ENCODE measurements at places on chromosomes 11 and 22.
A peak's percentile ranks its signal among the peaks of the same experiment; 100 is the strongest.

GRCh38 chr22:22178992-22179391, 65.6 kb upstream of the VPREB1 start:
- DNase-seq: no peak

GRCh38 chr11:66728038-66728692, 851 bp downstream of the SPTBN2 start:
- no peak for DNase-seq

DNA sequence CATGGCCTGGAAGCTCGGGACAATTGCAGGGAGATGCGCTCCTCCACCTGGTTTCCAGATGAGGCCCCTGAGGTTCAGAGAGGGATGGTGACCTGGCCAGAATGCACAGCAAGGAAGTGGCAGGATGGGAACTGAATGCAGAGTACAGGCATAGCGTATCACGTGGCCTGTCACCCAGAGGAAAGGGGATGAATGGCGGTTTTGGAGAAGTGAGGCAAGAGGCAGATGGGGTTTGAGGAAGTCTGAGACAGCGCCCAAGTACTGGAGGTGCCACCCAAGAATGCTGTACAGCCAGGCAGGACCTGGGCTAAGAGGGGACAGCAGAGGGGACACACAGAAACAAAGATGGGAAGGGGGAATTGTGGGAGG, 4.9 kb downstream of the RAB3IL1 start:
- no peak for DNase-seq

- no peak for DNase-seq
These were observed 28.8 kb upstream of the ETS1 start for GRCh38 chr11:128616161-128616560.

DNA sequence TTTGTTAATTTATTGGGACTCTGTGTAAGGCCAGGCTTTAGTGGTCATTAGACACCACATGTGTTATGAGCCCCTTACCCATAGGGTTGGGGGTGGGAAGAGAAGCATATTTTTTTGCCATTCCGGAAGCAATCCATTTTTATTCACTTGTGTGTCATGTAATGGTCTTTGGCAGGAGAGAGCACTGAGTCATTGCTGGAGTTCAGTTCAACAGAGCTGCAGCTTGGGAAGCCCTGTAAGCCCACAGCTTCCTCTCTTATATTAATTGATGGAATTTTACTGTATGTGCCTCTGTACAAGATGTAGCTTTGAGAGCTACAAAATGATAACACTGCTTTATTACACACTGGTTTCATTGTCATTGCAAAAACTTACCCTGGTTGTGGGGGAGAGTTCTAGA, 177.3 kb upstream of the SORL1-AS1 start:
- DNase-seq: no peak

DNA sequence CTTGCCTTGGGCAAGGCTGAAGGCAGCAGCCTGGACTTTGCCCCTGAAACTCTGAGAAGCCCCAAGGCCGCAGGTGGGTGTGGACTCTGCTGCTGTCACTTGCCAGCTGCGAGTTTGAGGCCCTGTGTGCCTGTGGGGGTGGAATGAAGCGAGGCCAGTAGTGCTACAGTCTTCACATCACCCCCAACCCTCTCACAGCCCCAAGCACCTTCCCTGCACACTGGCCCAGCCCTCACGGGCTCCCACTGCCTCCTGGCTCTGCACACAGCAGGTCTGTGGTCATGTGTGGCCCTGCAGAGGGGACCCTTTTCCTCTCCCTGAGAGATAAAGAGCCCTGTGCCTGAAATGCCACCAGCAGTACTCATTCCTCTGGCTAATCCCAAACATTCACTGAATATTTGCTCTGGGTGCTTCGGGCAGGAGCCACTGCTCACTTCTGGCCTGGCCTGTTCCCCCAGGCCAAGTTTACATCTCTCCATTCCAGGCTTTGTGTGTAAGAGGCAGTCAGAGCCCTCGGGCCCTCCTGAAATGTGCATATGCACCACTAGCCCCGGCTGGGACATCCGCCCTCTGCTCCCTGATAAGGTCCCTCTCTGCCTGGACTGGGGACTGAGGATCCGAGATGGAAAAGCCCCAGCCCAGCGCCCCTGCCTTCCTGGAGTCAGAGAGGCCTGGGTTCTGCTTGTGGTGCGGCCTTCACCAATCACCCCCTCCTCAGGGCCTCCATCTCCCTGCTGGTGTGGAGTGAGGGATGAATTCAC, 17.7 kb downstream of the MGAT3 start:
- DNase-seq: no peak

DNA sequence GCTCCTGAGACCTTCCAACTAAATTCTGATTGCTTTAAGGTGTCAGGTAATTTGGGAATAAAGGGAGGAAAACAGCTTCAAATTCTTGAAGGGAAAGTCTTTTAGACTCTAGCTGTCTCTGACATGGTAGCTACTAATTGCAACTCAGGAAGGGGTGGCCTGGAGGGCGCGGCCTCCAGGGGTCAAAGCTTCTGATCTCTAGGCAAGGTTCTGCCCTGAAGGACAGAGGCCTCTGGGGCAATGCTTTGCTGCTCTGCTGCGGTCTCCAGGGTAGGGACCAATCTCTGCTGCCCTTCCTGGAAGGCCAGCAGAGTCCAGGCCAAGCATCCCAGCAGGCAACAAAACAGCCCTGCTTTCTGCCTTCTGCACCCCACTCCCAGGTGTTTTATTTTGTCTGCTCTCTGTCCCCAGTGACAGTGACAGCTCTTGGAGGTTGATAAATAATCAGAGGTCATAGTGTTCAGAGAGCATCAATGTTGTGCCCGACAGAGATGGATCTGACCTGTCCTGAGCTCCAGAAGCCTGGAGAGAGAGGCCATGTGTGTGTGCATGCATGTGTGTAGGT, 1.8 kb upstream of the TUB start:
- DNase-seq: no peak

DNA sequence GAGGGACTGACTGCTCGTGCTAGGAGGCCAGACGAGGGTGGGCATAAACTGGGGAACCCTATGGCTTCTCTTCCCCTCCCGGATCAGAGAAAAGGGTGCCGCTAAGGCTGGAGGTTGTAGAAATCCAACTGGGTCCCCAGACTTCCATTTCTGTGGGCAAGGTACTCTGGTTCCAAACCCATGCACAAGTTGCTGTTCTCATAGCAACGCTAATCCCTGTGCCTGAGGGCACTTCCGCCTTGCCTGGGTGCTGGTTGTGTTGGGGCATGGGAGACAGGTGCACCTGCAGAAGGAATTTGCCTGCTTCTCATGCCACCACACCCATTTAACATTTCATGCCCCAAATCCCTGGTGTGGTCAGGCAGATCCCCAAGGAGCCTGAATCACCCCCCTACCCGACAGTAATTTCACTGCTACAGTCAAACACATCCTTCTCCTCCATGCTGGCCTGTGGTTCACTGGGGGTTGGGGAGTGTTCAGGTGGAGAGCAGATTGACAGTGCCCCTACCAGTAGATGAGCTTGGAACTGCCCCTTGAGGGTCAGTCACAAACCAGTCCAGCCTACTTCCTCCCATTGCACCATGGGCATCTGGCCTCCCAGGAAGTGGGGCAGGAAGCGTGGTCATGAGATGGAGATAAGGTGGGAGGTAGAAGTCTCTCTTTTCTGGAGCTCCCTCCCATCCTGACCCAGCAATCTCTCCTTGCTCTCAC, 1.2 kb downstream of the C2CD2L start:
- DNase-seq: peak; percentile 22

GRCh38 chr11:64247729-64248531, 1.2 kb upstream of the PPP1R14B start:
- DNase-seq: no peak

DNA sequence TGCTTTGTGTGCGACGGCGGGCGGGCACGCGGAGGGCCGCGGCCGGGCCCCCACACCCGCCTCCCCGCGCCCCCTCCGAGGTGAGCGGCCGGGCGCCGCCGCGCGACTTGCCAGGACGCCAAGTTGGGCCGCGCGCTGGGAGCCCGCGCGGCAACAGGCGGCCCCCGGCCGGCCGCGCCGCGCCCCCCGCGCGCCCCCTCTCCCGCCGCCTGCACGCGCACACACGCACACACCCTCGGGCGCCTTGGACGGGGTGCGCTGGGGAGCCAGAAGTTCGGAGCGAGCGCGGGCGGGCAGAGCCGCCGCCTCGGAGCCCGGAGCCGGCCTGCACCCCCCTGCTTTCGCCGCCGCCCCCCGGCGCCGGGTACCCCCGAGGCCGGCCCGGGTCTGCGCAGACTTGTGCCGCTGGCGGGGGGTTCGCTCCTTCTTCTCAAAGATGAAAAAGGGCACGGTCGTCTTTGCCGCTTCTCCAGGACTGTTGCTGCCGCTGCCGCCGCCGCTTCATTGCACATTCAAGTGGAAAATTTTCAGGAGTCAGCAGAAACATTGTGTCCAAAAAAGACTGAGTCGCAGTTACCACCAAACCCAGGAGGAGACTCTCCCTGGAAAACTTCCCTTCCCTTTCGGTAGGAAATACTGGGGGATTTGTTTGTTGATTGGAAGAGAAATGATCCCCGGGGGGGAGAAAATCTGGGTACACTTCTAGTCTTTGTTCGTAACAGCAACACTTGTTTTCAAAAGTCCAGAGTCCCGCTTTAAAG, 895 bp downstream of the TEAD1 start:
- no peak for DNase-seq

- DNase-seq: no peak
These were observed 23.1 kb upstream of the PSMA1 start for GRCh38 chr11:14543260-14543659.

DNA sequence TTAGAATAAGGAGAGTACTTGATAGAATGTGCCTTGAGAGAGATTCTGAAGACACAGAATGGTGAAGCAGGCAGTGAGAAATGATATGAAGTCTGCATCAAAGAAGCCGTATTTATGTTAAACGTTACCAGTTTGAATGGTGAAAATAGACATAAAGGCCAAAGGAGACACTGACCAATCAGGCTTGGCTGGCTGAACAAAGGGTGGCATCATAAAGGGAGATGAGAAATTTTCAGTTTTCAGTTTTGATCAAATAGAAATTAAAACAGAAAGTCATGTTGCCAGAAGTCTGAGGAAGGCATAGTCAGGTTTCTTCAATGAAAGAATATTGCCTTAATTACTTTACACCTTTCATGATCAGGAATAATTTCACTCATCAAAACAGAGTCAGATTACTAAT, 6.6 kb downstream of the OR51F1 start:
- no peak for DNase-seq

DNA sequence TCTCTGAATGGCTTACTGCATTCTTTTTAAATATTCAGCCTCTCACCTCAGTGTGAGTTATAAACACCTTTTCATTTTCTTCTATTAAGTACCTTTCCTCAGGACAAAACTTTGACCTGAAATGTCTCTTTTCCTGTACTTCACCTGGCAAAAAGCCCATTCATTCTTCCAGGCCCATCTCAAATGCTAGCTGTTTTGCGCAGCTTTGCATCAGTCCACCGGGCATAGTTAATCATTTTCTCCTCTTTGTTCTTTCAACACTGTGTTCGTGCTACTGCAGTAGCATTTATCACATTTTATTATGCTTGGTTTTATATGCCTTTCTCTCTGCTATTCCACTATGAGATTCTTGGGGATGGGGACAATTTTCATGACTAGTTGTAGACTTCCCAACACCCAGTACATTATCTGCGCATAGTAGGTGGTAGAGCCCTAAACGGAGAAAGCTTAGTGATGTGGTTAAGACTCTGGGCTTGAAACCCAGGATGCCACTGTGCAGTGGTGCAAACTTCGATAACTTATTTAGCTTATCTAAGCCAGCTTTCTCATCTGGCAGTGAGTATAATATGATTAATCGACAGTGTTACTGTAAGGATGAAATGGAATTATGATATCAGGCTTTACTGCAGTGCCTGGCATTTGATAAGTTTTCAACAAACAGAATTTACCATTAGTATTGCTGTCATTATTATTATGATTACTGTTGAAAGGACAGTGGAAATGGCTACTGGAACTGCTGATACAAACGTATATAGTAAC, 695.7 kb downstream of the NELL1 start:
- DNase-seq: no peak

- no peak for DNase-seq
These were observed 48.3 kb downstream of the ARHGEF12 start for GRCh38 chr11:120384476-120384875.

GRCh38 chr22:40044102-40044869, 49.5 kb downstream of the FAM83F start:
- DNase-seq: peak; percentile 98

DNA sequence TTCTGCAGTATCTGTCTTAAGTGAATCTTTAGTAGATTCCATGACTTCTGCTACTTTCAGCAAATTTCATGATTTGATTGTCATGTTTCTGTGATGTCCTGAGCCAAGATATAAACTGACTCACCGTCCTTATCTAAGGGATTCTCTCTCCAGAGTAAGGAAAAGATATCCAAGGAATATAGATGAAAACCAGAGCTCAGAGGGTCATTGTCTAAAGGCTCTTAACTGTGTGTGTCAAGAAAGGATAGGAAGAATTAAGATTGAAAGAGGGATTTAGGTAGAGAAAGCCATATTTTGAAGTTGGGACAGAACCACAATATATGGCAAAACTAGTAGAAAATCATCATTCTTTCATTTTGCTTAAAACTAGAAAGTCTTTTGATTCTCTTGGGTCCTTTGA, 50.7 kb downstream of the PPME1 start:
- no peak for DNase-seq

DNA sequence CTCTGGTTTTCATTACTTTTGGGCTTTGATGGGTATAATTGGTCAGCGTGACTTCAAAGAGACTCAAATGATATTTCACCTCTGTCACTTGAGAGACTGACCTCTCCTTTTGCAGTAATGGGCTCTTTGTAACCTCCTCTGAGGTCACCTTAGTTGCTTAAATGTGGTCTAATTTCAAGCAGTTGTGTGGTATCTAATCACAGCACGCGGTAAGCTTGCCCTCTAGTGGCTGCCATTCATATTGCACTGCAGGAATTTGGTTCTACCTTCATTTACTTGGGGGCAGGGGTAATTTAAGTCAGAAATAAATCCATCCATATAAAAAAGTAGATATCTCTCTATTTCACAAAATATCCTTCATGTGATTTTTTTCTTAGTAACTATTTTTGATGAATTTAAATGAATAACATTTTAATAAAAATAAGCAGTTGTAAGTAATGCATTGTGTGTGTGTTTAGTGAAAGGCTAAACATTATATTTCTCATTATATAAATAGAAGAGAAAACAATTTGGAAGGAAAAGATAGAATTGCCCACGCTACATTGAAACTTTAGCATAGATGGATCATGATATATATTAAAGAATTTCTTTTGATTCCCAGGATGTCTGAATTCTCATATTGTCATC, 55.0 kb upstream of the ANO3 start:
- DNase-seq: no peak

DNA sequence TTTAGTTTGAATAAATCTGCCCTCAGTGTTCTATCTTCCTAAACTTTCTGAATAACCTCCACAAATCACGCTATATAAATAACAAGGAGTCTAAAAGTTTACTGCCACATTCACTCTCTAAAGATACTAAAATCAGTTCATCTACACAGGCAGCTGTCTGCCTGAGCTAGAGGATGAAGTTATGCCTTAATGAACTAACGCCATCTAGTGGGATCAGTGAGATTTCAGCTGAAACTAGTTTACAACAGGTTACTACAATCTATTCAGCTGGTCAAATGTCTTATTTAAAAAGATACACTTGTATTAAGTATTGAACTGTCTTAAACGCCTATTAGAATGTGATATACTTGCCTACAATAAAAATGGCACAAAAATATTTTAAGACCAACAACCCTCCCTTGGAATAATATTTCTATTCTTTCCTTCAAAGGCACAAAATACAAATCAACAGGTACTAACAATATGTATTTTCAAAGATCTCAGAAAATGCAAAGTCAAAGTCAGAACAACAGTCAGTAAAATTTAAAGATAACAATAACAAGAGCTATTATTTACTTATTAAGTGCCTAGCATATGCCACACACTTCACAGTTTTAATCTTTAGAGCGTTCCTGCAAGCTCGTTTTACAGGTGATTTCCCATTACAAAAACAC, 84.1 kb downstream of the LARGE2 start:
- no peak for DNase-seq

All from T-helper 2 cell (primary cell).